ENCODE measurements at places on chromosomes 11 and 22.
A peak's percentile ranks its signal among the peaks of the same experiment; 100 is the strongest.

GRCh38 chr22:20656516-20656901, 117.4 kb upstream of the SERPIND1 start:
- no peak for DNase-seq

DNA sequence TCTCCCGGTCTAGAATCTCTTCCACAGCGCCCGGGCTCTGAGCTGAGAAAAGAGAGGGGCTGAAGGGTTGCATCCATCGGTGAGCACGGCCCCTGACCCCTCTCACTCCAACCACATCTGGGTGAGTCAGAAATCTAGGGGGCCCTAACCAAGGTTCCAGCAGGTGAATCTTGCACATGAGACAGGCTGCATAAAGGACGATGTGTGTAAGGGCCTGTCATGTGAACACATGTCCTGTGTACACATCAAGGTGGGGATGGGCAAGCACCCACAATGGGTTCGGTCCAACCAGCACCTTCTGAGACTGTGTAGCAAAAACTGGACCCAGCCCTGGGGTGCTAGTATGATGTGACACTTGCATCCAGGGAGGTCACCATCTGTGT, 1.2 kb downstream of the BET1L start:
- DNase-seq = no peak

GRCh38 chr11:47843361-47844055, 4.6 kb downstream of the NUP160 start:
- DNase-seq = peak; percentile 62

- no peak for DNase-seq
Measured at GRCh38 chr11:119338965-119339588, 1.6 kb downstream of the C1QTNF5 start.

- no peak for DNase-seq
Measured at GRCh38 chr22:50197856-50198623, 2.8 kb upstream of the SELENOO start.

- DNase-seq = no peak
Measured at GRCh38 chr11:114774599-114775361, 96.5 kb downstream of the NXPE2 start.

DNA sequence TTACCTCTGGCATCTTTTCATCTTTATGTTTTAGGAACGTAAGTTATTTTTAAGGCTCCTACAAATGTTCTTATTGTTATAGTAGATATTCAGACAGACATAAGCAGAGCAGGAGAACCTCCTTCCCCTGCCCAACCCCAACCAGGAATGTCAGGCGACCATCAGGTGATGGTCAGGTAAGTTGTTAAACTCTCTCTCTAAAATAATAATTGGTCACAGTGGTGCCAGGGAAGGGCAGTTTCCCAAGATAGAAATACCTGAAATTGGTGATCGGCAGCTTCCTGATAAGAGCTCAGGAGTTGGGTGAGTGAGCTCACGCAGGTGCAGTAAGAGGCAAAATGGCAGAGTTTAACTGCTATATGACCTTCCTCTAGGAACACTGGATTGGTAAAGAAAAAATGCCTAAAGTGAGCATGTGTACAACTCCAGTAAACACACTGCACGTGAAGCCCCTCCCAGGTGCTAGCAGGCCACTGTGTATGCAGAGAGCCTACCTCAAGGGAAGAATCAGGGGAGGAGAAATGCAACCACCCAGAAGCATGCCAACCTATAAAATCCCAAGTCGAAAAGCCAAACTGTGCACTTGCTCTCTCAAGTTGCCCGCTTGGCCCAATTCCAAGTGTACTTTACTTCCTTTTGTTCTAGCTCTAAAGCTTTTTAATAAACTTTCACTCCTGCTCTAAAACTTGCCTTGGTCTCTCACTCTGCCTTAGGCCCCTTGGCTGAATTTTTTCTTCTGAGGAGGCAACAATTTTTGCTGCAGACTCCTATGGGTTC, 273.9 kb downstream of the SBF2 start:
- no peak for DNase-seq

DNA sequence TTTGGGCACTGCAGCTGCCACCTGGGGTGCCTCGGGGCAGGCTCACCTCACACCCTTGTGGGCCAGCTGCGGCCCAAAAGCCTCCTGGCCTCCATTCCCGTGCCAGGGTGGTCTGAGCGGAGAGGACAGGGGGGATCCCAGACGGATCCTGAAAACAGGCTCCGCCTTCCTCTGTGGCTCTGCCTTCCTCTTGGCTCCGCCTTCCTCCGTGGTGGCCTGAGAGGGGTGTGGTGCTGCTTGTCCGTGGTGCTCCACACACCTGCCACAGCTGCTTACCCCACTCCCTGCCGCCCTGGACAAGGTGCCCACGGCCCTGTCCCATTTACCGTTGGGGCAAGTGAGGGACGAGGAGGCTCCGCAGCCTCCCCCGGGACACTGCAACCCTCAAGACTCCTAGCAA, 23.2 kb upstream of the KCNQ1OT1 start:
- DNase-seq = no peak

GRCh38 chr11:65456418-65456817, 33.8 kb downstream of the NEAT1 start:
- DNase-seq = no peak

GRCh38 chr11:12125609-12126149, 15.3 kb downstream of the MICAL2 start:
- DNase-seq = no peak

DNA sequence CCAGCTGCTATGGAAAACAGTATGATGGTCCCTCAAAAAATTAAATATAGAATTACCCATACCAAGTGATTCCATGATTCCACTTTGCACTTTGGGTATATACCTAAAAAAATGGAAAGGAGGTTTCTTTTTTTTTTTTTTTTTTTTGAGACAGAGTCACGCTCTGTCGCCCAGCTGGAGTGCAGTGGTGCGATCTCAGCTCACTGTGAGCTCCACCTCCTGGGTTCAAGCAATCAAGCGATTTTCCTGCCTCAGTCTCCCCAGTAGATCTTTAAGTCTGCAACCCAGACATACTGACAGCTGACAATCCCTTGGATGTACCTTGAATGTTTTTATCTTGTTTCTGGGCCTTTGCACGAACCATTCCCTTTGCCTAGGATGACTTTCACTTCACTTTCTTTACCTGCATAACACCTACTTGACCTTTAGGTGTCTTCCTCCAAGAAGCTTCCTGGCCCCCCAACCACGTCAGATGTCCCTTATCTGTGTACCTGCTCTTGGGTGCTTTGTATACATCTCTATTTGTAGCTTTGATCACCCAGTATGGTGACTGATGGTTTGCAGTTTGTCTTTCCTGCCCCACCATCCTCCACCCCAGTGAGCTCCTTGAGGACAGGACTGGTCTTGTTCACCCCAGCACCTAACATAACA, 11.6 kb downstream of the UCP3 start:
- DNase-seq = no peak

DNA sequence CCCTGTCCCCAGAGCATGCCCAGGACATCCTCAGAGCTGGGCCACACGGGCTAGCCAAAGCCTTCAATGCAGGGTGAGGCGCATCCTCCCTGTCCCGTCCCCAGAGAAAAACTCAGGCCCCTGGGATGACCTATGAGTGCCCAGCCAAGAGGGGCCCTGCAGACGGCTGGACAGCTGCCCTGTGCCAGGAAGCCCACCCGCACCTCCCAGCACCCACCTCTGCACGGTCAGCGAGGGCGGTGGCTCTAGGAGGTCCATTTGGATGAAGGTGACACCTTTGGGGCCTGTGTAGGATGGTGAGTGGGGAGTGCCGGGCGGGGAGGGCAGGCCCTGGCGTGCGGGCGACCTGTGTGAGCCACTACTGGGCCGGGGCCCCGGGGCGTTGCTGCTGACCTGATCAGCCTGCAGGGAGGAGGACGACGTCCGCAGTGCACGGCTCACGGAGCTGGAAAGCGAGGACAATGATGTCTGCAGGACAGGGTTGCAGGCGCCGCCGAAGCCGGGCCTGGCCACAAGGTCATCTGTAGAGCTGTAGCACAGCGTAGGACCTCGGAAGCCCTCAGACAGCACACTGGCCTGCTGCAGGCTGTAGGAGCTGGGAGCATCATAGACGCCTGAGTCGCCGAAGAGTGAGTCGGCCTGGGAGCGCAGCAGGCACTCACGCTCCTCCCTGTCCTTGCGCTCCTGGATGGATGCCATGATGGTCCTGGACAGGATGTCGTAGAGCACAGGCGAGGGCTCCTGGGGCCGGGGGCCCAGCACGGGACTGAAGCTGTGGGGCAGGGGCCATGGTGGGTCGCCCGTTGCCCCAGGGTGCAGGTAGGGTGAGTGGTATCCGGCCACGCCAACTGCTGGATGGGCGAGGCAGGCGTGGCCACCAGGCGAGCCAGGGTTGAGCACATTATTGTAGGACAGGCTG, 180.5 kb downstream of the IGLL1 start:
- no peak for DNase-seq

- no peak for DNase-seq
Measured at GRCh38 chr22:50705851-50706351, 32.1 kb upstream of the ACR start.

DNA sequence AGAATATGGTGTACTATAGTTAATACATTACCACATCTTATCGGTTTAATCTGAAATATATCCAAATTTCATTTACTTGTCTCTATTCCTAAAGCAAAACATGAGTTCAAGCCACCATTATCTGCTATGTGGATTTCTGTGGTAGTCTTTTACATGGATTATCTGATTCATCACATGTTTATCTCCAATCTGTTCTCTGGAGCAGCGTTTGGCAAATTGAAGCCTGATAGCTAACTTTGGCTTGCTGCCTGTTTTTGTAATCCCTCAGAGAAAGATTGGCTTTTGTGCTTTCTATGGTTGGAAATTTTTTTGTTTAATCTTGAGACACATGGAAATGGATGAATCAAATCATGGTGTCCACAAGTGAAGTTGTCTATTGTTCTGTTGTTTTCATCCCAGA, 274.3 kb downstream of the JRKL start:
- no peak for DNase-seq

GRCh38 chr11:44809283-44809682, 82.5 kb downstream of the TSPAN18 start:
- DNase-seq = no peak
